A549 treated with AZD2906 at 1 μM for 4 hours (cell line): ENCODE measurements at places on chromosomes 1 and 21. TPM values are rescaled to one million over a fixed set of nuclear protein-coding genes. Genes with fewer than 3 reads are reported as not detected.

Gene KCNA3
- not detected in 5 replicates for total RNA-seq

Gene DNALI1
- 0.03 TPM in 1 of 5 replicates, not detected in the others for total RNA-seq

Gene SSU72
- 82.0 to 103 TPM (median 101 TPM) in 5 replicates for total RNA-seq

Gene PROK1
- not detected in 5 replicates for total RNA-seq

Gene HORMAD1
- 5.8 to 10.7 TPM (median 8.1 TPM) in 5 replicates for total RNA-seq

Gene SLC44A3
- 1.6 to 1.9 TPM (median 1.6 TPM) in 5 replicates for total RNA-seq

Gene PLA2G2F
- total RNA-seq, result not detected in 5 replicates

Gene AKIRIN1
- total RNA-seq, result 41.1 to 45.0 TPM (median 42.8 TPM) in 5 replicates

Gene NFASC
- 0.96 to 1.4 TPM (median 1.1 TPM) in 5 replicates for total RNA-seq

Gene CFAP107
- total RNA-seq, result not detected in 5 replicates

Gene GPA33
- not detected in 5 replicates for total RNA-seq

Gene PTGFR
- total RNA-seq, result not detected in 5 replicates

Gene PRAMEF13
- total RNA-seq, result 0.07 TPM in 1 of 5 replicates, not detected in the others

Gene CD1B
- total RNA-seq, result not detected in 5 replicates

Gene AADACL4
- not detected in 5 replicates for total RNA-seq

Gene SLC30A10
- total RNA-seq, result 0.03 to 0.09 TPM (median 0.06 TPM) in 3 of 5 replicates, not detected in the others

Gene SIM2
- total RNA-seq, result 6.1 to 7.2 TPM (median 6.5 TPM) in 5 replicates

Gene PAPPA2
- total RNA-seq, result 0.01 to 0.02 TPM (median 0.01 TPM) in 5 replicates

Gene FMN2
- total RNA-seq, result 3.2 to 4.4 TPM (median 3.8 TPM) in 5 replicates

Gene SCYL3
- total RNA-seq, result 2.3 to 3.3 TPM (median 2.8 TPM) in 5 replicates

Gene GLMN
- total RNA-seq, result 5.1 to 6.9 TPM (median 6.4 TPM) in 5 replicates

Gene AIRE
- total RNA-seq, result 0.03 TPM in 1 of 5 replicates, not detected in the others

Gene EFNA4
- 15.5 to 17.4 TPM (median 16.3 TPM) in 5 replicates for total RNA-seq

Gene OR2AK2
- total RNA-seq, result not detected in 5 replicates
